Esophagus squamous epithelium (tissue), 5 donors: ENCODE measurements at places on chromosomes 11 and 22.

GRCh38 chr22:27512283-27512761 is 289.2 kb downstream of the MN1 start:
- DNase-seq = no peak

- DNase-seq = no peak
These were observed 61.4 kb downstream of the C11orf58 start for GRCh38 chr11:16799890-16800289.

GRCh38 chr11:22677153-22677903 is 10.9 kb downstream of the GAS2 start:
- DNase-seq = no peak

- no peak for DNase-seq
These were observed 91.3 kb downstream of the ZC3H12C start for GRCh38 chr11:110184456-110184855.

DNA sequence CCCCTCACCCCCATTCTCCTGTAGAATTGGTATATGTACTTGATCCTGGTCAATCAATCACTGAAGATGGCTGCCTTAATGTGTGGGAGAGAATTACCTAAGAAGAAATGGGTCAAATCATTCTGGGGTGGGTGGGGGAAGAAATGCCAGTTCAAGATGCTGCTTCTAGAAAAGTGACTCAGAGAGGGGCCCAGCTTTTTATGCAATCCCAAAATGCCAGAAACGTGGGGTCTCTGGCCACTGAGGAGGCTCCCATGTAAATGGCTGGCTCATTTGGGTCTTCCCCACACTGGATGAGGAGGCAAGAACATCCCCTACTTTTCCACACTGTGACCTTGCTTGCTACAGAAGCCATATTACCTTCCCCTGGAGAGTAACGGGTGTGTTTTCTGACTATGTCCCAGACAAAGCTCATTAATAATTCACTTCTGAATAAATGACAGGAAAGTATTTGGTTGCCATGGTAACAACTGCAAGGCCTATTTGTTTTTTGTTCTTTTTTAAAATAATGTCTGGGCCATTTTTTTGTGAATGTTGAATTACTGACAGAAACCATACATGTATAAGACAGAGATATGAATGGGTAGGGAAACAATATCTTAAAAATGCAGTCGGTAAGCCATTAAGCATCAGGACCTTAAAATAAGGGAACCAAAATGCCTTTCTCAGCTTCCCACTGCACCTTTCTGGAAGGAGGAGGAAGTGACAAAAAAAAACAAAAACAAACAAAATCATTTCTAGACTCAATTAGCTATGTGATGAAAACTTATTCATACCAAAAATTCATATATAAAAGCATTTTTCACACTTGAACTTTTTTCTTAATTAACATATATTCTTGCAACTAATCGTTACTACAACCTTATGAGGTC is 32.0 kb downstream of the SLC1A2 start:
- no peak for DNase-seq
